ENCODE measurements at places on chromosomes 12 and 14.

DNA sequence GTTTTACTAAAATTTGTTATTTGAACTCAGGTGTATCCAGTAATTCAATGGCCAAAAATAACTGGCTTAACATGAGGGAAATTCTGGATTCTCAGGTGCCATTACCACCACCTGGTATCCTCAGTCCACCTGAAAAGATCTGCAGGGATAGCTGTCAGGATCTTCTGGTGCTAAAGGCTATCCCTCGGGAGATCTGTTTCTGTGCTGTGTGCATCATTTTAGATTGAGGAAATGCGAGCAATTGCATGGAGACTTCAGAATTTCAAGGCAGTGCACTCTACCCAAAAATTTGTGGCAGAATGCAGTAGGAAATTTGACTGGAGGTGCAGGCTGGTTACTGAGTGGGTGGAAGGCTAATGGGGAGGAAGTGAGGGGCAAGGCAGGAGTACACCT is 26.4 kb downstream of the ZCCHC8 start:
- DNase-seq: no peak

DNA sequence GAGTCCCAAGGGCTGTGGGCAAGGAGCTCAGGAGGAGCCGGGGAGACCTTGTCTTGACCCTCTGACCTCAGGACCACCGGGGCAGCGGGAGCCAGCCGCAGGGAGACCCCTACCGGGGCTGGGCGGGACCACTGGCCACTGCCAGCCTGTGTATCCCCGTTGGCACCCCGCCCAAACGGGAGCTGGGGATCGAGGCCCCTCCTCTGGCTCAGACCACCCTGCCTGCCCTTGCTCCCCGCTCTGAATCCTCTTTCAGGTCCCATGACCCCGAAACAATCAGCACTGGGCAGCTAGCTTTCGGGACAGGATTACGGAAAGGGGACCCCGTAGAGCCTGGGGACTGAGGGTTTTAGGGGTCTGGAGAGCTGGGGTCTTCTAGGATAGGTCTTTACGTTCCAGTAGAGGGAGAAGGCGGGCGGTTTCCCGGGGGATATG is 1.3 kb downstream of the GLI1 start:
- DNase-seq: no peak

- no peak for DNase-seq
Observed at GRCh38 chr12:3601461-3602150, 110.6 kb downstream of the PRMT8 start.

DNA sequence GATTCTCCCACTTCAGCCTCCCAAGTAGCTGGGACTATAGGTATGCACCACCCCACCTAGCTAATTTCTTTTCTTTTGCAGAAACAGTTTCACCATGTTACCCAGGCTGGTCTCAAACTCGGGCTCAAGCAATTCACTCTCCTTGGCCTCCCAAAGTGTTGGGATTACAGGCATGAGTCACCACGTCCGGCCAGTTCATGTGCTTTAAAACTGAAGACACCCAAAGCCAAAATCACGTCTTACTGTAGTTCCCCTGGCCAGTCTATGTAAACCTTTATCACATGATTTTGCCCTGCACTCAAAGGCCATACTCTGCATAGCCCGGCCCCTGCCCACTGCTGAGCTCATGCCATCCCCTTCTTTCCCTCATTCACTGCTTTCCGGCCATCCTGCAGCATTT is 4.5 kb downstream of the ALKBH2 start:
- no peak for DNase-seq

DNA sequence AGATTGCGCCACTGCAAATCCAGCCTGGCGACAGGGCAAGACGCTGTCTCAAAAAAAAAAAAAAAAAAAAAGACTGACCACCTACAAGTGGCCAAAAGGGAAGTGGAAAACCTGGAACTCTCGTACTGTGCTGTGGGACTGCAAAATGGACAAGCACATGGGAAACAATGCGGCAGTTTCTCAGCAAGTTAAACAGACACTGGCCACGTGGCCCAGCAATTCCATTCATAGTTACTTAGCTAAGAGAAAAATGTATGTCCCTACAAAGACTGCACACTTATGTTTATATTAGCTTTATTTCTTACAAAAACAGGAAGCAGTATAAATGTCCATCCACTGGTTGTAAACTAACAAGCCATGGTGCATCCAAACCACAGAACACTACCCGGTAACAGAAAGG is 5.6 kb downstream of the CHFR start:
- no peak for DNase-seq

DNA sequence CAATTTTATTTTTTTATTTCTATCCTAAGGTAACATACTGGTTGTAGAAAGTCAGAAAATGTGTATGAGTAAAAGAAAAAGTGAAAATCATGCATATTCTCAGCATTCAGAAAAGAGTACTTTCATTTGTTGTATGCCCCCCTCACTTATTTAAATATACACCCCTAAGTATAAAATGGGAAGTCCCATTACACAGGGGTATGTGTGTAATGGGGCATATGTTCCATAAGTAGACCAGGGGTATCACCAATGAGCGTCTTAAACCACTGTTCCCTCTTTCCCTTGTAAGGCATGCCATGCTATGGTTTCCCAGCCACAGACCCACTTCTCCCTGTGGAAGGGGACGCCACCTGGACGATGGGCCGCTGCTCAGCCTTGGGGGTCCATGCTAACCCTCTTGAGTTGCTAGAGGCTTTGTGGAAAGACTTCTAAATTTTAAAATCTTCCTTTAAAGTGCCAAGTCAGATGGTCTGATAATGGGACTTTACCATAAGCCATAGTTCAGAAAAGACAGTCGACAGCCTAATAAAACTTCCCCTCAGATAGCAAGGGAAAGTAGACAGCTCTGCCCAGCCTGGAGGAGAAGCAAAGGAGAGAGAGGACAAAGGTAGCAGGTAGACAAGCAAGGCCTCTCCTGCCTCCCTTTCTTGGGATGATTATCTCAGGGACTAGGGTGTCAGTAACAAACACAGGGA is 118.2 kb downstream of the ZFP36L1 start:
- DNase-seq: no peak

DNA sequence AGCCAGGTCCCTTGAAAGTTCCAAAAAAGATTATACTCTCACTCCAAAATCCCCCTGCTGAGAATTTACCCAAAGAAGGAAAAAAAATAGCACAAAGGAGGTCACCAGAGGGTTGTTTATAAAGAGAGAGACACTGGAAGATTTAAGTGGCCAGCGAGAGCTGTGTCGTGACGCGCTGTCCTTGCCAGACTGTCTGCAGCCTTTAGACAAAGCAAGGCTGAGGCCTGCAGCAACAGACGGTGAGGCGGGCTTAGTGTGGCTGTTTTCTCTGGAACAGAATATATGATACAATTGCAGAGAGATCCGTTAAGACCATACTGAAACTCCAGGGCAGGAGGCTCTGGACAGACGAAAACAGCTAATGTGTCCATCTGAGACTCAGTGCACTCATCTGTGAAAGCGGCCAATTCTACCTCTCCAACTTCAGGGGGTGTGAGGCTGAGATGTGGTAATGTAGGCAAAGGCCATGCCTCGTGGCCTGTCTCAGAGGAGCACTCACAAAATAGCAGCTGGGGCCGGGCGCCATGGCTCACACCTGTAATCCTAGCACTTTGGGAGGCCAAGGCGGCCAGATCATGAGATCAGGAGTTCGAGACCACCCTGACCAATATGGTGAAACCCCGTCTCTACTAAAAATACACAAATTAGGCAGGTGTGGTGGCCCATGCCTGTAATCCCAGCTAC is 36.2 kb downstream of the ANAPC7 start:
- no peak for DNase-seq

GRCh38 chr14:68978172-68978911 is 760 bp downstream of the ACTN1 start:
- DNase-seq: peak; percentile 43

DNA sequence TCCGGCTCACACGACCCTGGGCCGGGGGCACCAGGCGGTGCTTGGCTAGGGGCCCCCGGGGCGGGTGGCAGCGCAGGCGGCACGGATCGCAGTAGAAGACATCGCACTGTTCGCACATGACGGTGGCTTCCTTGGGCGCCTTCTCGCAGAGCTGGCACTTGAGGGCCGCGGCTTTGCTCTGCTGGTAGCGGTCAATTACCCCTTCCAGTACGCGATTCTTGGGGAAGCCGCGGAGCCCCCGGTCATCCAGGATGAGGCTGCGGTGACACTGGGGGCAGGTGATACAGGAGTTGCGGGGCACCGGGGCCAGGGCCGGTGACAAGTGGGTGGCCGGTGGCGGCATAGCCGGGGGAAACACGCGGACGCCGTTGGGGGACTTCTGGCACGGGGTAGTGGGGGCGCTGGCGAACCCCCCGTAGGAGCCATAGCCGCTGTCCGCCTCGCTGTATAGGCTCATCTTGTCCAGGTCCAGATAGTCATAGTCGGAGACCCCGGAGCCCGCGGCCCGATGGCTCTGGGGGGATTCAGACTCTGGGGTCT is 553 bp downstream of the TRIM9 start:
- DNase-seq: peak; percentile 13

GRCh38 chr14:25215607-25216006 is 165.7 kb upstream of the STXBP6 start:
- no peak for DNase-seq

DNA sequence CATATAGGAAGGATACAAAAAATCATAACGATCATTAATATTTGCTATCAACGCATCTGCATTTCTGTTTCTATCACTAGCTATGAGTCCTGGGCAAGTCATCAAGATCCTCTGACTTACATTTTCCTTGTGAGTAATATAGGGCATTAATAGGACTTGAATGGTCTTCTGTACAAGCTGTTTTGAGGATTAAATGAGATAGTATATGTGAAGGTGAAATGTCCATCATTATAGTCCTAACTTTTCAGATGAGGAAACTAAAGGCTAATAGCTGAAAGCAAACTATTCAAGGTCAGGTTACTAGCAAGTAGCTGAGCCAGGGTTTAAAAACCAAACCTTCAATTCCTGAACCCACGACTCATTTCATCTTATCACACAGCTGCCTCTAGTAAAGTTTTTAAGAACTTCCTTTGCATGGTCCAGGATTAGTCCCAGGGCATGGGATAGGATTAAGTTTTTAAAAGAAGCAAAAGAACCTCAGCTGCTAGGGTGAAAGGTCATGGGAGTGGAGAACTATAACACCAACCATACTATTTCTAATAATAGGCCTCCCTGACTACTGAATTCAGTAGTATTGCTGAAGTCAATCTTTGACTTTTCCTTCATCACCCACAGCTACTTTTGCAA is 101.4 kb upstream of the ADAMTS20 start:
- no peak for DNase-seq

- DNase-seq: no peak
Observed at GRCh38 chr12:16163146-16163545, 114.3 kb downstream of the SLC15A5 start.

GRCh38 chr12:107521826-107522355 is 163.7 kb upstream of the PWP1 start:
- DNase-seq: no peak

GRCh38 chr12:57840726-57841125 is 5.8 kb downstream of the CTDSP2 start:
- no peak for DNase-seq

DNA sequence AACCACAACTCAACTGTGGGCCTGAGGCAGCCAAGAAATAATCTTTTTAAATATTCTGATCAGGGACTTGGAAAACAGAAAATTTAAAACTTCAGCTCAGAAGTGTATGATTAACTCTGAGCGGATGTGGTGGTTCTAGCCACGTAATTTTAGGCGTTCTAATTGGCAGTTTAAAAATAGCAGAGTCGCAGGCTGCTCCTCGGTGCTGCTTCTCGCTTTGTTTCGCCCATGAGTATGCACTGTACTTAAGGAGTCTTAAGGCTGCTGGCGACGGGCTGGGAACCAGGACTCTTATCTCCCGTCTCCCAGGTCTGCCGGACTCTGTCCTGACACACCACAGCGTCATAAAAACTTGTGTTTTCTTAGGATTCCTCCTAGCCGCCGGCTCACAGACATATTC is 113.4 kb upstream of the PELI2 start:
- DNase-seq: peak; percentile 68
